ENCODE measurements at places on chromosomes 1 and 21.

- DNase-seq: no peak
Observed at GRCh38 chr1:64302971-64303370, 99.5 kb downstream of the UBE2U start.

DNA sequence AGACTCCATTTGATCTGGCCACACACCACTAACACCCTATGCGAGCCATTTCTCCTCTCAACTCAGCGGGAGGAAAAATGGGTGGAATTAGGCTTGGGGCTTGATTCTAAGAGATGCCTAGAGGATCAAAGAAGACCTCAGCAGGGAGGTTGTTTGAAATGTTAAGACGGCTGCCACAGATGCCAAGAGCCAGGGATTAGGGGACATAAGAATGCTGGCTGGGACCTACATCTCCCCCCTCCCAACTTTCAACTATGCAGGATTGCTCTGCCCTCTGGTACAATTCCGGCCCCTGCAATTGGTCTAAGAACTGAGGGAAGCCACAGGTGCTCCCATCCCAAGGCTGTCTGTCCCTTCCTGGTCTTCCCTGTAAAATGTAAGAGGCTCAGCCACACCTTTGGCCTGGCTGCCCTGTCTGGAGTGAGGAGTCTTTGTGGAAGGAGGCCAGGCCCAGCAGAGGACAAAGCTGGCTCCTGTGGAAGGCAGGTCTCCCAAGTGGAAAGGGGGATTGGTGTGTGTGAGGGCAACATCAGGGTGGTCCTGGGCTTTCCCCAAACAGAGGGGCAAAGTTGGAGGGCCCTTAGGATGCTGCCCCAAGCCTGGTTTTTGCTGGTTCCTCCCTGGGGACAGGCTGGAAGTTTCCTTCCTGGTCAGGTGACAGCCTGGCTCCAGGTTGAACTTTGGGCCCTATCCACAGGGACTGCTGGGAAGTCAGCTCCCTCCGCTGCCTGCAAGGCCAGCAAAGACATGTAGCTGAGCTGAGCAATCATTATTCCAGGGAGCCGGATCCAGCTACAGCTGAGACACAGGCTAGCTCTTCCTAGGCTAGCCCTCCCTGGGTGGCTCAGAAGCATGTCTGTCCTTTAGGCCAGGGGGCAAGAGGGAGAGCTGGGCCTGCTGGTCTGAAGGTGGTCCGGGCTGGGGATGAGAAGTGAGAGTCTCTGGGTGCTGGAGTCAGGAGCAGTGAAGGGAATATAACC lies 34.5 kb upstream of the SYNC start:
- no peak for DNase-seq

DNA sequence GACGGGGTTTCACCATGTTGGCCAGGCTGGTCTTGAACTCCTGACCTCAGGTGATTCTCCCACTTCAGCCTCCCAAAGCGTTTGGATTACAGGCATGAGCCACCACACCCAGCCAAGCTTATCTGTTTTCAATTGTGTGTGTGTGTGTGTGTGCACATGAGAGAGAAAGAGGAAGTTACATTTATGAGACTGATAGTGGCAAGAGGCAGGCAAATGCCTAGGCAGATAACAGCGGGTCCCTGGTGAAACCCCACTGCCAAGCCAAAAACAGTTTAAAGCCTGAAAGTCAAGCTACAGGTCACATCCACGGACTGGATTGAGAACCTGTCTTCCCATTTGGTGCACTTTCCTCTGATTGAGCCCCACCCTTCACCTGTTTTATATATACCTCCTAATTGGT lies 35.1 kb upstream of the IFNGR2 start:
- DNase-seq: no peak

- no peak for DNase-seq
Observed at GRCh38 chr1:73759011-73759410, 439.0 kb downstream of the LRRIQ3 start.

- no peak for DNase-seq
Observed at GRCh38 chr1:212984522-212985291, 31.0 kb downstream of the ANGEL2 start.

- no peak for DNase-seq
Observed at GRCh38 chr1:34405266-34405959, 228.7 kb downstream of the C1orf94 start.

GRCh38 chr1:150981177-150981804 lies 801 bp upstream of the ANXA9 start:
- DNase-seq: no peak

DNA sequence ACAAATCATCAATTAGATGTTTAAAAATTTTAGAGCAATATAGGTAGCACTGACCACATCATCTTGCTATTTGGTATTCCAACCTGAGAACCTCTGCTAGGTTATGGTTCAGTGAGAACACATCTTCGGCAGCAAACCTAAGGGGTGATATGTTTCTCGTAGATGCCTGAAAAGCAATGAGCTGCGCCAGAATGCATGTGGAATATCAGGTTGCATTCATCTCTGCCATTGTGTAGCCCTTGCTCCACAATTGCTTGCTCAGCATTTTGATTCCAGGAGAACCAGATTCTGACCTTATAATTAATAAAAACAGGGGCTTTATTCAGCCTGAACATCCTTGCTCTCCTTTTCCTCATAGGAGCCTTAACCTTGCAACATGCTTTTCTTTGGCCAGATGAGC lies 408.1 kb downstream of the USH2A start:
- no peak for DNase-seq

GRCh38 chr1:12527564-12527963 lies 90.4 kb downstream of the DHRS3 start:
- no peak for DNase-seq

DNA sequence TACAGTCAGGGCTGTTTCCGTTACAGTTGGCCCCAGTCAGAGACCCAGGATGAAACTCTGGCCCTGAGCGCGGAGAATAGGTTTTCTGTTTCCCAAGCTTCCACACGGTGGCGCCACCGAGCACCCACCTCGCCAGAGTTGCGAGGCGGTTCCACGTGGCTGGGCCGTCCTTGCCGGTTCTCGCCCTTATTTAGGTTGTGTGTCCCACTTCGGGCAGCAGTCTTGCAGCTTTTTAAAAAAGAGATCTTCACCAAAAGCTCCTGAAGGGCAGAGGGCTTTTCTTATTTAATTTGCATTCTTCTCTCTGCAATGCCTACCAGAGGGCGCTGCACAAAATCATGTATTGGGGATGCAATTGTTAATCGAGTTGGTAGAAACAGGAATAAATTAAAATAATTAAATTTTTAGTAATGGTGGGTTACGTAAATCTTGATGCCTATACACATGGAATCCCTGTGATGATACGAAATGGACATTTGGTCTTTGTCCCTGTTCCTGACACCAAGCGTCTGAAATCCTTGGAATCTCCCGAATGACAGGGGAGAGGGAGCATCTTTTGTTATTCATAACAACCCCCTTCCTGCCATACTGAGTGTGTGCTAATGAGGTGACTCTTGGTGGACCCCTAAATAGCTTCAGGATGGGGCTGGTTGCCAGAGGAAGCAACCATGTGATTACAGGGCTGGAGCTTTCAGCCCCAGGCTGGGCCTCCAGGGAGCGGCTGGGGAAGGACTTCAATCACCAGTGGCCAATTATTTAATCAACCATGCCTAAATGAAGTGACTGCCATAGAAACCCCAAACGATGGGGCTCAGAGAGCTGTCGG lies 5.6 kb upstream of the S100A7 start:
- DNase-seq: peak; percentile 58

DNA sequence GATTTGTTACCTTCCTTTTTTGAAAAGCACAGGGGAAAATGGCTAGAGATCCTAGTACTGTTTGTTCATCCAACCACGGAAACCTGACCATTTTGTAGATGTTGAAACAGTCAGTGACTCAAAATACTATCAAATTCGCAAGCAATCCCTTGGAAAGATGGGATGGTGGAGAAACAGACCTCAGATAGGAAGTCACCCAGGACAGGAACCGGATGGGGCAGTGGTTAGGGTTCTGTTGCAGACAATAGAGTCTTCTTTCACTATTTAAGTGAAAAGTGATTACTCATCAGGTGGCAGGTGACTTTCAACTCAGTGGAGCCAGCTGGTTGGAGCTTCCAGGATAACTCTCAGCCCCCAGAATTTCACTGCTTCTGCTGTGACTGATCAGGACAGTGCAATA lies 17.0 kb downstream of the LHX4 start:
- DNase-seq: no peak

DNA sequence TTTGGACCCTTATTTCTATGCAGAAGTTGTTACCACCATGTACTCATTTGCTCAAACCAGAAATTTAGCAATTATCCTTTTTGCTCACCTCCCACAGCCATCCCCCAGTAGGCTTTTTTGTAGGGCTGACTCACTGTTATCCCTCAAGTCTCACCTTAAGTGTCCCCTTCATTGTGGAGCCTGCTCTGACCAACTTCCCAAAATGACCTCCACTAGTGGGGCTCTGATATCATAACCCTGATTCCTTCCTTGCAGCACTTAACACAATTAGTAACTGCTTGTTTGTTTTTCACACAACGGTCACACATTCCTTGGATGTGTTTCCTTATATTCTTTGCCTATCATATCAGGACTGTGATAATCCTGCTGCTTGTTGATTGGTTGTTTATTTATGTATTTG lies 76.7 kb downstream of the PATJ start:
- DNase-seq: no peak

DNA sequence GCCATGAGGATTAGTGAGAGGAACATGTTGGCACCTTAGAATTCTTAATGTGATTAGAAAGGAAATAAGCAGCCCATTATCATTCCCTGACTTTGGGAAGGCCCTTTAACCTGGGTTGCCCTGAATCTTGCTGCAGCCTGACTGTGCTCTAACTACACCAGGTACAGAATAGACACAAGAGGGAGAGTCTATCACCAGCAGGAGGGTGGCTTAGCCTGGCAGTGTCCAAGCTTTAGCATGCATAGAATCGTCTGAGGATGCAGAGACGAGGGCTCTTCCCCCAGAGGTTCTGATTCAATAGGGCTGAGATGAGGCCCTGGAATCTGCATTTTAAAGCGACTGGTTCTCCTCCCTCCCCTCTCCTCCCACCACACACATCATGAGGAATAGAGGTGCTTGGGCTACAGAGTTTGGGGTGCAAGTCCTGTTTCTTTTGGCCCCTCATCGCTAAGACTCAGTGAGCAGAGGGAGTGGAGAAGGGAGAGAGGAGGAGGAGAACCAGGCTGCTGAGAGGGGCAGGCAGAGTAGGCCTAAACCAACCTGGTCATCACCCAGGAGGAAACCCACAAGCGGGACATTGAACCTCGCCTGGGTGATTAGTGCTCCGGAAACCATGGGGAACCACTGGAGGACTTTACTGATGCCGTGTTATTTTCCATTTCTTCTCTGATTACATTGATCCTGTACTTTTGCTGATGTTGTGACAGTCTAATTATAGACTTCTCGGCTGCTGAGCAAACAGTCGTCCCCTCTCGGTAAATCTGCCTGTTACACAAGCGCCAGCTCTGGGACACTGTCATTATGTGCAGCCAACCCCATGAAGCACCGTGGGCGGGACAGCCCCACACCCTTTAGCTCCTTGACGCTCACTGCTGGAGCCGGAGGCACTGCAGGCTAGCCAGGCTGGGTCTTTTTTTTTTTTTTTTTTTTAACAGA lies 6.3 kb upstream of the TENT5C start:
- no peak for DNase-seq

GRCh38 chr21:36104317-36105300 lies 30.3 kb upstream of the CBR3 start:
- DNase-seq: no peak

GRCh38 chr1:51578383-51579109 lies 38.3 kb upstream of the OSBPL9 start:
- DNase-seq: no peak

DNA sequence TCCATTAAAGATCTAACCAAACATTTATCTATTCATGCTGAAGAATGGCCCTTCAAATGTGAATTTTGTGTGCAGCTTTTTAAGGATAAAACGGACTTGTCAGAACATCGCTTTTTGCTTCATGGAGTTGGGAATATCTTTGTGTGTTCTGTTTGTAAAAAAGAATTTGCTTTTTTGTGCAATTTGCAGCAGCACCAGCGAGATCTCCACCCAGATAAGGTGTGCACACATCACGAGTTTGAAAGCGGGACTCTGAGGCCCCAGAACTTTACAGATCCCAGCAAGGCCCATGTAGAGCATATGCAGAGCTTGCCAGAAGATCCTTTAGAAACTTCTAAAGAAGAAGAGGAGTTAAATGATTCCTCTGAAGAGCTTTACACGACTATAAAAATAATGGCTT lies 81.2 kb downstream of the PRDM2 start:
- no peak for DNase-seq

Measured in A549 (cell line).